Mammary epithelial cell (primary cell): ENCODE measurements at places on chromosomes 5 and 9.

DNA sequence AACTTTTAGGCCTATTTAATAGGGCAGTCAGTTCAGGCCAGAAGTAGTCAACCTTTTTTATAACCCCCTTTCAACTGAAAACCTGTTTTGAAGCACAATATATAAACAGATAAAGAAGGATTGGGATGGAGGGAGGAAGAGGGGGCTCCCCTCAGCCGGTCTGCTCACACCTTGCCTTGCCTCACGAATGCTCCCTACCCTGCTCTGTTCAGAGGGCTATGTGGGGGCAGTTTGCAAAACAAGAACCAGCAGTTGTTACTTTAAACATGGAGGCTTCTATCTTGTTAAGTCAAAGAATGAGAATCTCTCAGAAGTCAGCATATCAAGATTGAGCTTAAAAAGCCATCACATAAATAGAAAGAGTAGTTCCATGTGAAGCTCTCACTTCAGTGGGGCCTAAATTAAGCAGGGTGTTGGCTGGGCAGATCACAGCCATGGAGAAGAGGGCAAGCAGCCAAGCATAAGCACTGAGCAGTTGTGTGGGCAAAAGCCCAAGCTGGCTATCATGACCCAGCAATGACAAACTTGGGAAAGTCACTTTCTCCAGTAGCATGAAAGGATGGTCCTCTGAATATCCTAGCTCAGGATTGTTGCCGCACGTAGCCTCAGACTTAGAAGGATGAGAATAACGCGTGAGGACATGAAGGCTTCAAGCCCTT, 70.6 kb downstream of the ALDH1A1 start:
- DNase-seq: no peak

DNA sequence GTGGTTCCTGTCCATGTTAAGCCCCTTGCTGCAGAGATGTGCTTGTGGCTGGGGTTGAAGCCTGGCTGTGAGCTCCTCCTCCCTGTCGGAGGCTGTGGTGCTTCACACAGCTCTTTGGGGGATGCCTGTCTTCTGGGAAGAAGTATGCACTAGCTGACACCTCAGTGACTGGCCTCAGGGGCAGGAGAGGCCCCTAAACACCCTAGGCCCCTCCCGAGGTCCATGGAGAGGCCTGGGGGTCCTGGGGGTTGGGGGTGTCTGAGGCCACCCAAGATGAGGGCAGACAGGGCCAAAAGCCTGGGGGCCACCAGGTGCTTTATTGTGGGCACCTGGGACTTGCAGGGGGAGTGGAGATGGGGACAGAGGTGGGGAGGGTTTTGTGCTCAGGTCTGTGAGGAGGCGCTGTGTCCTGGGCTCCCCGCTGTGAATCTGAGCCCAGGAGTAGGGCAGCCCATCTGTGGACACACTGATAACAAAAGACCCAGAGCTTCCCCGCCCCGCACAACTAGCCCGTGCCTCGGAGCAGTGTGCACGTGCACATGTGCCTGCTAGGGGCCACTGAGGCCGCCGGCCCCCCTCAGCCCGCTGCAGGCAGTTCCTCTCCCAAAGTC, 92.0 kb downstream of the PHF2 start:
- no peak for DNase-seq

GRCh38 chr9:111601237-111602018, 2.0 kb upstream of the PTGR1 start:
- DNase-seq: no peak

- DNase-seq: no peak
Observed at GRCh38 chr5:74192606-74193299, 447.8 kb downstream of the ENC1 start.

GRCh38 chr5:59485107-59485506, 408.4 kb downstream of the PDE4D start:
- no peak for DNase-seq
